Articular chondrocyte of knee joint (primary cell): ENCODE measurements at places on chromosomes 3 and 15. TPM values are rescaled to one million over a fixed set of nuclear protein-coding genes. Genes with fewer than 3 reads are reported as not detected.

GRIP2 gene
- 0.65 and 1.6 TPM in 2 replicates for total RNA-seq

ADAMTSL3 gene
- total RNA-seq, result 6.0 and 6.6 TPM in 2 replicates

DYNLT2B gene
- 11.5 and 18.6 TPM in 2 replicates for total RNA-seq

TEX55 gene
- total RNA-seq, result not detected in 2 replicates

LPP gene
- total RNA-seq, result 83.8 and 95.1 TPM in 2 replicates

DCLK3 gene
- not detected in 2 replicates for total RNA-seq

GPR62 gene
- 0.11 and 0.13 TPM in 2 replicates for total RNA-seq

SLC15A2 gene
- total RNA-seq, result 0.13 and 0.97 TPM in 2 replicates

KCNAB1 gene
- 1.0 and 1.2 TPM in 2 replicates for total RNA-seq

CCR2 gene
- not detected in 2 replicates for total RNA-seq

ADAMTS7 gene
- total RNA-seq, result 3.1 and 5.1 TPM in 2 replicates

UBA3 gene
- 83.3 and 90.4 TPM in 2 replicates for total RNA-seq

C3orf22 gene
- not detected in 2 replicates for total RNA-seq

DTWD1 gene
- 120 and 125 TPM in 2 replicates for total RNA-seq

VWA5B2 gene
- not detected in 2 replicates for total RNA-seq

NUP210 gene
- 0.26 and 0.32 TPM in 2 replicates for total RNA-seq

SENP2 gene
- total RNA-seq, result 33.8 TPM in 2 replicates

FBXO40 gene
- not detected in 2 replicates for total RNA-seq
